Activated CD8-positive, alpha-beta memory T cell treated with anti-CD3 and anti-CD28 coated beads for 48 hours (primary cell): ENCODE measurements at places on chromosomes 6 and 20.

DNA sequence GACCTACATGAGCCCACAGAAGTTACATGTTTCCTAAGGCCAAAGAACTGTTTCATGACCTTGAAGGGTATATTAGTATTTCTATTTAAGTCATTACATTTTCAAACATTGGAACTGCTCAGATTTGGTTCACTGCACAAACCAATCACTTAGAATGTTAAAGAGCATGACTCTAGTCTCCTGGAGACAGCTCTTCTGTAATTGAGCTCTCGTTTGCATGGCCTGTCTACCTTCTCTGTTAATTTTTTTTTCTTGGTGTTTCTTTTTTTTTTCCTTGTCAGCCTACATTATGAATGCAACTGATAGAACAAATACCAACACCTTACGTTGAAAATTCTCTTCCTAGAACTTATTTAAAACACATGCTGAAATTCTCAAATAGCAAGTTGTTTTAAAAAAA is 860.2 kb upstream of the MAP3K7 start:
- DNase-seq, result no peak

GRCh38 chr6:161590961-161591627 is 317.2 kb upstream of the AGPAT4 start:
- no peak for DNase-seq

- DNase-seq, result no peak
Measured at GRCh38 chr6:36679043-36679833, 724 bp downstream of the CDKN1A start.

GRCh38 chr6:131167773-131168172 is 32.5 kb downstream of the AKAP7 start:
- DNase-seq, result no peak

- no peak for DNase-seq
Measured at GRCh38 chr6:156698239-156699016, 78.8 kb upstream of the ARID1B start.

GRCh38 chr20:39164642-39165041 is 202.5 kb downstream of the DHX35 start:
- DNase-seq, result no peak

GRCh38 chr20:11912013-11912658 is 5.6 kb upstream of the BTBD3 start:
- no peak for DNase-seq
